ENCODE measurements at places on chromosomes 7 and 10.
A peak's percentile ranks its signal among the peaks of the same experiment; 100 is the strongest.

DNA sequence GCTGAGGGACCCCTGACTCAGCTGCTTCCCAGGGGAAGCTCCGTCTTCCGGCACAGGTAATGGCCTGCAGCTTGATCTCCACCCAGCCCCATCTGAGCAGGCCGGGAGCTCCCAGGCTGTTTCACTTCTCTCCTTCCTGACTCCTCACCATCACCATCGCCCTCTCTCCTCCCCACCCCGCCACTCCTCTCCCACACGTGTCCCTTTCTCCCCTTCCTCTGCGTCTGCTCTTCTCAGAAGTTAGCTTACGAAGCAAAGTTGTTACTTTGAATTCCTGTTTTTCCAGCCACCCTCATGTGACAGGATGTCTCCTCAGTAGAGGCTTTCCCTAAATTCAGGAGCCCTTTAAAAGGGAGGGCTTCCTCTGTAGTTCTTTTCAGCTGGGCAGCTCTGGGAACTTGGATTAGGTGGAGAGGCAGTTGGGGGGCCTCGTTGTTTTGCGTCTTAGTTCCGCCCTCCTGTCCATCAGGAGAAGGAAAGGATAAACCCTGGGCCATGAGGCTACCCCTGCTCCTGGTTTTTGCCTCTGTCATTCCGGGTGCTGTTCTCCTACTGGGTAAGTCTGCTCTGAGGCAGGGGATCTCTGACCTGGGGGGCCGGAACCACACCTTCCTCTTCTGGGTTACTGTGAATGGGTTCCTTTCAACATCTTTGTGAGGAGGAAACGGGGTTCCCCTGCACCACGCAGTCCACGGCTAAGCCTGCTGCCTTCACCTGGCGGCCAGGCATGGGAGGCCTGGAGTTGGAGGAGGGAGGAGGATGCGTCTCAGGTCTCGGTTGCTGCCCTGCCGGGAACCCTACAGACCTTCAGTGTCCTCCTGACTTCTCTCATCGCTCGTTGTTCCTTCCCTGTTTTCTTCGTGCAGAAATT, at the start of gene MRC1:
Gene MRC1 (plus strand): TSS at position 378 of the 871 bp plus-strand sequence. CDS start 118 bp downstream, at position 496.
- DNase-seq = no peak

- peak; percentile 13 for DNase-seq
Observed at GRCh38 chr7:12211711-12212485, 804 bp downstream of the TMEM106B start.

DNA sequence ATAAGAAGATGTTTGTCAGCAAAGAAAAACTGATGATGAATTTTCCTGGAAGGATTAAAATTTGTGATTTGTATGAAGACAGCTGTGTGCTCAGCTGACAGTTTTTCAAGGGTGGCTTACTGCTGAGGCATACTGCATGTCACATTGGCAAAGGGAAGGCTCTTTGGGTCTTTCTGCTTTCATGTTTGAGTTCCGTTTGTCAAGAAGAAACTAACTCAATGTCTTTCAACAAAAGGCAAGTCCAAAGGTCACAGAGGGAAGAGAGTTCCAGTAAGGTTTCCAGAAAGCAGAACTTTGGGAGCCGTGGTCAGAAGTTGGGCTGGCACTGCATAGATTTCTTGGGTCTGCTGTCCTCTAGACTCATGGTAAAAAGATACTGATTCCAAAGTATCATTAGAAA, 16.9 kb downstream of the DYDC2 start:
- DNase-seq = no peak

DNA sequence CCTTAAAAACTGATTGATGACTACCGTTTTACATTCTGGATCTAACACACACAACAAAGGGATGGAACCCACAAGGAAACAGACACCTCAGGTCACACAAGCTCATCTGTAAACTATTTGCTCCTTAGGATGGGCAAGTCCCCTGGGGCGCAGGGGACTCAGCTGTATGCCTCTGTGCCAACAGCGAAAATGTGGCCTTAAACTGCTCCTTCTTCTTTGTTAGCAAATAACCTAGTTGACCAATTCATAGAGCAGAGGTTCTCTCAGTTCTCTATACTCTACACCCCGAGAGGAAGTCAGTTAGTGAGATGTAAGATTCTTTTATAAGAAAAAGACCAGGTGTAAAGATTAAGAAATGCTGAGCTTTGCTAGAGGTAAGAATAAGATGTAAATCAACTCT, 181.9 kb upstream of the PRSS58 start:
- DNase-seq = no peak

DNA sequence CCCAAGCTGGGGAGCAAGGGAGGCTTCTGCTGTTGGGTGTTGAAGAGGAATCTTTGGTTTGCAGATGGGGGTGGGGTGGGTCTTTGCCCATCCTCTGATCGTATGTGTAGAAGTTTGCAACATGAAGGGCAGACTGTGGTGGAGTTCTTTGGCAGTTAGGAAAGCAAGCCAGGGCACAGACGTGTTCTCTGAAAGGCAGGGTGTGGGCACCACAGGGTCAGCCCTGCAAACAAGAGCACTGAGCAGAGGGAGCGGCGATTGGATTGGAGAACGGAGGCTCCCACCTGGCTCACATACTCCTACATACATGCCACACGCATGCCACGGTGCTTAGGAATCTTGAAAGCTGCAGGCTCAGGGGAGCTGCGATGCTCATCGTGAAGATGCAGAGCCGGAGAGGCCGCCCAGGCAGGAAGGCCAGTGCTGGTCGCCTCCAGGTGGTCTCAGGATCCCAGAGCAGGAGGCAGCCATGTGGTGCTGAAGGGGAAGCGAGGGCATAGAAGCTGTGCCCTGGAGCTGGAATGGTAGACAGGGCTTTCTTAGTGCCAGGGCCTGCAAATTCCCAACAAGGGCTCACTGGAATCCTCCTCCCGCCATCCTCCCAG, 149.0 kb downstream of the MGMT start:
- DNase-seq = no peak

- no peak for DNase-seq
Observed at GRCh38 chr7:26681819-26682418, 182.5 kb downstream of the SKAP2 start.

GRCh38 chr7:71504697-71505441, 372.9 kb downstream of the GALNT17 start:
- no peak for DNase-seq

GRCh38 chr10:71408436-71409225, 11.9 kb downstream of the CDH23 start:
- no peak for DNase-seq

GRCh38 chr7:72753781-72754180, 74.2 kb downstream of the TYW1B start:
- no peak for DNase-seq

- no peak for DNase-seq
Observed at GRCh38 chr10:18549105-18549504, 102.3 kb downstream of the NSUN6 start.

- no peak for DNase-seq
Observed at GRCh38 chr7:114647518-114647917, 232.9 kb downstream of the FOXP2 start.

DNA sequence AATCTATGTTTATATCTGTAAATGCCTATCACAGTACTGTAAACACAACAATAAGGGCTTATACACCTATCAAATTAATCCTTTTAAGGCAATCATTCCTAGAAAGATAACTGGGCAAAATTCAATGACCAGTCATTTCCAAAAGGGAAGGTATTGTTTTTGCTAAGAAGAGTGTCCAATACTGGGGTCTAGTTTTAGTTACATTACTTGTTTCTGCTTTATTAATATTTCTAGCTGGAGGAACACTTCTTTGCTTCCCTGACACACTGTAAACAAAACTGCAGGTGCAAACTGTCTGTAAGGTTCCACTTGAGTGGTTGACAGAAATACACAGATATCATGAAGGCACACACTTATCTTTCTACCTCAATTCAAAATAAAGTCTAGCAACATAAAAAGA, 84.2 kb upstream of the FAM133B start:
- DNase-seq = no peak

GRCh38 chr10:75932921-75933320, 501.5 kb downstream of the LRMDA start:
- DNase-seq = no peak

- DNase-seq = no peak
Observed at GRCh38 chr7:94697035-94697974, 41.4 kb upstream of the SGCE start.

DNA sequence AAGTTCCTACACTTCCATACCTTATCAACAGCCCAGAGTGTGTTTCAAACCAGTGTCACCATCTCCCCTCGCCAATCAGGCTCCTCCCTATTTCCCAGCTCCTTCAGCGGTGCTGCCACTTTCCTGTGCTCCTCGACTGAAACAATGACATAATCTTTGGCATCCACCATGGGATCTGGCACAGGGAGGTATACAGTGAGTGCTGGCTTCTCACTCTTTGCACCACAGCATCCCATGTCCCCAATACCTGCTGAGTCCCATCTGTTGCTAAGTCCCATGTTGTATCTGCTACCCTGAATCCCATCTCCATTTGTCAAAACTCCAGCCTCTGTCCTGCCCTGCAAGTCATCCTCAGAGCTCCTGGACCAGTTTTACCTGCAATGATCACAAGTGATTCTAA, 15.4 kb downstream of the PAXIP1 start:
- no peak for DNase-seq

- no peak for DNase-seq
Observed at GRCh38 chr10:112335111-112335867, 38.6 kb upstream of the ACSL5 start.

DNA sequence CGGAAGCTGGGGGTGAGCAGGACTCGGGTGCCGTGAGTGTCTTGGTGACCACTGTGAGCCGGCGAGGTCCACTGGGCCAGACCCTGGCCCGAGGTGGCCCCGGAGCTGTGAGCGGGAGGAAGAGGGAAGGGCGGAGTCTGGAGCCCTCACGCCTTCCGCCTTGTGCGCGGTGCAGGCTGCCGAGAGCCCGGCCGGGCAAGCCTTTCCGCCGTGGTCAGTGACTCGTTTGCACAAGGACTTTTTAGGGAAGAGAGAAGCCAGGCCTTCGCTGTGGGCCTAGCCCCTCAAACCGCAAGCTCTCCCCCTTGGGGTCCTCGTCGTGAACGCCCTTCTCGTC, 40.9 kb upstream of the ZNF32 start:
- no peak for DNase-seq

DNA sequence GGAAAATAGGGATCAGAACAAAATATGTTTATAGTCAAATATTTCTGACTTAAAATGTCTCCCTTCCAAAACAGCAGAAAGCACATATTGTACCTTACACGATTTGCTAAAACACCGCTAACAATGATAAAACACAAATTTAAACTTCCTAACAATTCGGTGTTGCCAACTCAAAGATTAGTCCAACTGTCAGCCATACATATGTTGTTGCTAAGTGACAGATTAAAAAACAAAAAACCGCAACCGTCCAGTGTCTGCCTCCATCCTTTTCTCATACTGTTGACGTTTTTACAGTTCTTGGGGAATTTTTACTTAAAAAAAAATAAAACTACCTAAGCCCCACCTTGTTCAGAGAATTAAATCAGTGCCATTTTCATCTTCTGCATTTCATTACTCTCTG, 118.0 kb downstream of the RAB11FIP2 start:
- DNase-seq = no peak

GRCh38 chr10:124482236-124482800, 20.7 kb downstream of the LHPP start:
- no peak for DNase-seq

All from T-helper 2 cell (primary cell).